ENCODE measurements at places on chromosomes 5 and 9.

GRCh38 chr9:104866191-104866590, 61.8 kb downstream of the ABCA1 start:
- no peak for DNase-seq

DNA sequence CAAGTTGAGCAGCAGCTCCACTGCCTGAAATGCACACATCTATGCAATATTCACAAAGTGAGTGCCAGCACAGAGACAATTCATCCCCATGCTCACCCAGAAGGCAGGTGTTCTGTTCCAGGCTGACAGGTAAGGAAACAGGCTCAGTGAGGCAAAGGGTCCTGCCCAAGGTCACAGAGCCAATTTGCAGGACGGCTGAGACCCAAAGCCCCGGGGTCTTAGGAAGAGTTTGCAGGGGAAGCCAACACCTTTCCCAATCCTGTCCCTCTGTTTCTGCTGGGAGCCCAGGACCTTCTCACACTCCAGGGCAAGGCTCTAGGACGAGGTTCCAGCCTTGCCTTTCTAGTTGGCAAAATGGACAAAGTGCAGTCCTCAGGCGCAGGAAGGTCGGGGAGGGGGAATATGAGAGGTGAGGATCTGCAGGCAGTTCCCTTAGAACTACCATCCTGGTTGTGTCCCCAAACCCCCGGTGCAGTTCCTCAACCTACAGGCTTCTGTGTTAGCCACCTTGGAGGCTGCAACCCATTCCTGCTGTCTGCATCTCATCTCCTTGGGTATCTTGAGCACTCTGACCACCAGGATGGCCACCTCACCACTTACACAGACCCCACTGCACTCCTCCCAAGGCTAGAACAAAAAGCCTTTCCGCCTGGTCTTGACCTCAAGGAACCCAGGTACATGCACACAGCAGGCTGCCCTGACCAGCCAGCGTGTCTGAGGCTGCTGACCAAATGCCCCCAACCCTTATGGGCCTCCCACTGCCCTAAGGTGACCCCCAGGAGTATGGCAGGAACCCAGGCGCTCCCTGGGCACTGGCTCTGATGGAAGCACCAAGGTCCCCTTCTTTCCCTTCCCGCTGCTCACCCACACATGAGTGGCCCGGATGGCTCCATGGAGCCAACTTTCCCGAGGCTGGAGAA, 1.9 kb upstream of the BRD3 start:
- no peak for DNase-seq

- no peak for DNase-seq
Measured at GRCh38 chr5:59327191-59327980, 566.1 kb downstream of the PDE4D start.

DNA sequence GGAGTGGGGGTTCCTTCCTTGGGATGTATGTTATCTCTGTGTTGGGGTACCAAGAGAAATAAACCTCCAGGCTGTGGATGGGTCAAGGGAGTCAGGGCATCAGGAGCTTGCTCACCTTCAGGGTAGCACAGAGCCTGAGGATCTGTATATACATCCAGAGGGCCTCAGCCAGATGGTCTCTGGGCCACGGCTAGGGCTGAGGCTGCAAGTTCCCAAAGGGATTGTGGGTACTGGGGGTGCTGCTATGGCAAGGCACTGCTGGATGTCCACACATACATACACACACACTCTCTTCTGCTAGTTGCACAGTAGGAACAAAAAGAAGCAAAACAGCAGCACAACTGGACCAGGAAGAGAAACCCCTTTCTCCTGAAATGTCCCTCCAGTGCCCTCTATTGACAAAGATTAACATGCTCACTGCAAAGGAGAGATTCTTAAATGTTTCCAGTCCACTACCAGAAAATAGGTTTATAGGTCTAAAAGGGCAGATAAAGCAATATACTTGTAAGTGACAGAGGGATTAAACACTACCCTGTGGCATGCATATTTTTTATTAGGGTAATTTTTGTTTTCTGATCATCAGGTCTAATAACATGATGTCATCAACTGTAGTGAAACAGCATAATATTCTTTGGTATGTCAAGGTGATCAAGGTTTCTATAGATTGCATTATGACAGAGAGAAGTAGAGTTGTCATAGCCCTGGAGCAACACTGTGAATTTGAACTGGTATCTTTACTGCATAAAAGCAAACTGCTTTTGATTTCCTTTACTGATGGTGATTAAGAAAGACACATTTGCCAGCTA, 56.3 kb upstream of the KCNN2 start:
- DNase-seq: no peak

- no peak for DNase-seq
Measured at GRCh38 chr9:93207326-93207814, 23.4 kb downstream of the WNK2 start.

GRCh38 chr5:71932655-71933338, 174.5 kb upstream of the MAP1B start:
- DNase-seq: no peak

GRCh38 chr5:172266071-172266675, 17.4 kb downstream of the UBTD2 start:
- no peak for DNase-seq

DNA sequence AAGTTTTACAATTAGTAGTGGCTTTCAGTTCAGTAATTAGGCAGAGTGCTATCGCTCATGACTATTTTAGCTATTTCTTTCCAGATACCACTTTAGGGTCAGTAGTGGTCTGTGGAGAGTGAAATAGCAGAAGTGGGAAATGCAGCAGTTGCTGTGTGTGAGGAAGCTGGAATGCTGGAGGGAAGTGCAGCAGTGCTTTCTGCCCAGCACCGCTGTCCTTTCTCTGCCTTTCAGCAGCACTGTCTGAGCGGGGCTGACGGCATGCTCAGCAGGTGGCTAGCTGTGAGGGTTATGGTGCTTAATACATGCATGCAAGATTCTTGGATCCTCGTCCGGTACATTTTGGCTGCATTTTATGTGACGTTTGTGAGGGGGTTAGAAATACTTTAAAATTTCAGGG, 213.9 kb downstream of the PBX3 start:
- DNase-seq: no peak

GRCh38 chr9:85978496-85978895, 37.5 kb downstream of the NAA35 start:
- no peak for DNase-seq

- no peak for DNase-seq
Measured at GRCh38 chr9:106878934-106879333, 16.0 kb downstream of the ZNF462 start.

- no peak for DNase-seq
Measured at GRCh38 chr5:135154197-135154596, 120.2 kb upstream of the PITX1 start.

GRCh38 chr9:12133416-12133815, 559.8 kb upstream of the TYRP1 start:
- DNase-seq: no peak

- DNase-seq: no peak
Measured at GRCh38 chr5:96648023-96648422, 14.2 kb upstream of the CAST start.

DNA sequence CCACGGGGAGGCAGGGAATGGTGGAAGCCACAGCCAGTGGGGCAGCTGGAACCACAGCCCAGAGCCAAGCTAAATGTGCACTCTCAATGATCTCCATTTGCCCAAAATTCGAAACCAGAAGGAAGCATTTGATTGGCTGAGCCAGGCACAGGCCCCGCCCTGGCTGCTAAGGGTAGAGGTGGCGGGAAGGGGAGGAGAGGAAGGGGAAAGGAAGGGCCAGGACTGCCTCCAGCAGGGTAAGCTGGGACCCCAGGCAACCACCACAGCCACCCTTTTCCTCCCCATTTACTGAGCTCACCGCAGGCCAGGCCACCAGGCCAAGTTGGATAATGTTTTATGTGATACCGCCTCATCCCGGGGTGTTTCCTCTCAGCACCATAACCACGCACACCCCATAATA, 100.3 kb upstream of the RAPGEF1 start:
- no peak for DNase-seq

GRCh38 chr5:71623221-71623794, 36.2 kb downstream of the MCCC2 start:
- no peak for DNase-seq

- DNase-seq: no peak
Measured at GRCh38 chr5:141330299-141331080, at the start of gene PCDHGA1. Gene PCDHGA1 (plus strand): TSS chr5:141330514.

DNA sequence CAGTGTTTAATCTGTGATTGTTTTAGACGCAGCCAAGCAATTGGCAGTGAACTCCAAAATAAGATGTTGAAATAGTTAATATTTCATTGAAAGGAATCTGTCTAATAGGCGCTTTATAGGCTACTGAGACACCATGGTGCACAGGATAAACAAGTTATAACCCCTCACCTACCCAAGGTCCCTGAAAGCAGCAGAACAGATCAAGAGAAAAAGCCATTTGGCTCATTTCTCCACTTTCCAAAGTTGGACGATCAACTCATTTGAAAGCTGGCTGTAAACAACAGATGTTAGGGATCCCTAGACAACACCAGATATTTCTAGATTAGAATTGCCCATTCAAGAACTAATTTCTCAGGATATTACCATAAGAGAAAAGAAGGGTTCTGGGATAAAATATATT, 4.9 kb downstream of the PUM3 start:
- no peak for DNase-seq

- DNase-seq: no peak
Measured at GRCh38 chr5:90767710-90768109, 209.1 kb downstream of the ADGRV1 start.

GRCh38 chr5:67315082-67315989, 118.7 kb upstream of the CD180 start:
- no peak for DNase-seq

GRCh38 chr9:92055624-92056023, 59.6 kb downstream of the SPTLC1 start:
- DNase-seq: no peak

- DNase-seq: no peak
Measured at GRCh38 chr9:69805962-69806515, 14.6 kb upstream of the CFAP95 start.

- DNase-seq: no peak
Measured at GRCh38 chr9:16645970-16646369, 224.5 kb downstream of the BNC2 start.

GRCh38 chr5:115317320-115317719, 20.9 kb upstream of the CCDC112 start:
- no peak for DNase-seq

GRCh38 chr9:132864691-132865090, 13.4 kb downstream of the AK8 start:
- no peak for DNase-seq

GRCh38 chr5:174430940-174431339, 293.4 kb upstream of the MSX2 start:
- DNase-seq: no peak

GRCh38 chr9:72401396-72401795, 36.4 kb upstream of the ZFAND5 start:
- no peak for DNase-seq

Measured in stimulated activated CD8-positive, alpha-beta memory T cell treated with anti-CD3 and anti-CD28 coated beads, Interleukin-4, amount 100 ng/mL, for 1 hour (primary cell).